ENCODE measurements at places on chromosomes 16 and 17.

DNA sequence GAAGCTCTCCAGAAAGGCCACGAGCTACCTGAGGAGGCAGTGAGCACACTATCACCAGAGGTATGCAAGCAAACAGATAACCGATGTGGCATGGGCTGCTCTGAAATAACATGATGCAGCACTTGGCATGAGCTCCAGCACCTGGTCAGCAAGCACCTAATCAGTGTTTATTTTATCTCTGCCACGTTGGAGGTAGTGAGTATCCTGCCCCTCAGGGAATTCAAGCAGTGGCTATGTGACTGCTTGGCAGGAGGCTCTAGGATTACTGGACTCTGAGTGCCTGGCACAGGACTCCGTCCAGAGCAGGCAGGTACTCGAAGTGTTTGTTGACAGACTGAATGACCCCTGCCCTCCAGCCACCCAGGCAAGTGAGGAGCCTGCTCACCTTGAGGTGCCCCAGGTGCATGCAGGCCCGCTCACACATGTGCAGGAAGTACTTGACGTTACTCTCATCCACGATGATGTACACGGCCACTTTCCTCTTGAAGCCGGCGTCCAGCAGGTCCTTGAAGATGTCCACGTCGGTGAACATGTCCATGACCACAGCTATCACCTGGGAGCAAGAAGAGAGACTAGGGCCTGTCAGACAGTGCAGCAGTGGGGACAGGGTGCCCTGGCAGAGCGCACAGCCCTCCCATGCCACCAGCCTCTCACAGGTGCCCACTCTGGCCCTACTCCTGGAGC, 16.6 kb downstream of the FAM83G start:
- no peak for DNase-seq

DNA sequence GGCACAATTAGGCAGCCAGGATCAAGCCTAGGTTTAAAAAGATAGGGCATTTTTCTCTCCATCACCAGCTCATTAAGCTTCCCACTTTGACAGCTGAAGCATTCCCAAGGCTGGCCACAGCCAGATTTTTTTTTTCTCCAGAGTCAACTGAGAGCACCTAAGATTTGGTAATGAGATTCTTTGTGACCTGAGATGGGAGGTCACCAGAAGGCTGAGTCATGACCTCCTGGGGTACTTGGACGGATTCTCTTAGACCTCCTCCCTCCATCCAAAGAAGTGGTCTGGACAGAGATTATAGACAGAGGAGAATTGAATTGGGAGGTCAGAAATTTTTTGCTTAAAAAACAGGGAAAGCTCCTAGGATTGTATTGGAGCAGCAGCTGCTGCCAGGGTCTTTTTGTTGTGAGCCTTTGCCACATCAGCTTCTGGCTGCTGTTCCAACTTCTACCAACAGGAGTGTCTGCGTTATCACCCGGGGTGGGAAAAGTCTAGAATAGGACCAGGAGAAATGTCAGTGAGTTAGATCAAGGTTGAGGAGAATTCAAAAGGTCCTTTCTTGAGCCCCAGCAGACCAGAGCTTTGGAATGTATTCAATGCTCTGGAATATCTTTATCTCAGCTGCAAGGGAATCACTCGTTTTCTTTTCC, 221.2 kb upstream of the N4BP1 start:
- DNase-seq = no peak

GRCh38 chr17:47324224-47325020, 667 bp downstream of the EFCAB13 start:
- DNase-seq = peak; percentile 18

DNA sequence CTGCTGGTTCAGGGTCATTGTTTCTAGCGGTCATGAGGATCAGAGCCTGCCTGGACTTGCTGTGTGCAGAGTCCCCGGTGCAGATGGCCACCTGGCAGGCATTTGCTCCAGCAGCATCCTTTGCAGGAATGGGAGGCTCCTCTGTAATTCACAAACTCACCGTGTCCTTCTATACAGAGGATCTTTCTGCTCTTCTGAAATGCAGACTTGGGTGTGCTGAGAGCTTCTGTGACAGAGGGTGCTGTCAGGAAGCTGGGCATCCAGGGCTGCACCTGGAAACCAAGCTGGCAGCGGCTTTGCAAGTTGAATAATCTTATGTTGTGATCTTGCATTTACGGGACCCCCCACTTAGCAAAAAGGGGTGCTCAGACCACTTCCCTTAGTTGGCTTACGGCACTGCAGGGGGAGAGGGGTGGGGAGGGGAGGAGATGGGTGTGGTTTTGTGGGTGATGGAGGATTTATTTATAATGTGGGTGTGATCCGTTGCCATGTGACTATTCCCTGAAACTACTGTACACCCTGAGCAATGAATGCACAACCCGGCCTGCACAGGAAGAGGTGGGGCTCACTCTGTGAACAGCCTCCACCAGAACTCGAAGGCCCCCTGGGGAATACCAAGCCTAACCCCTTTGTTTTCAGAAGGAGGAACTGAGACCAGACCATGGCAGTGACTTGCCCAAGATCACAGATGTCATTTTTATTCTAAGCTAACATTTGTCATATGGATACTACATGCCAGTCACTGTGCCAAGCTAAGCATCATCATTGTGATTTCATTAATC, 178.3 kb downstream of the PRKCB start:
- DNase-seq = no peak

DNA sequence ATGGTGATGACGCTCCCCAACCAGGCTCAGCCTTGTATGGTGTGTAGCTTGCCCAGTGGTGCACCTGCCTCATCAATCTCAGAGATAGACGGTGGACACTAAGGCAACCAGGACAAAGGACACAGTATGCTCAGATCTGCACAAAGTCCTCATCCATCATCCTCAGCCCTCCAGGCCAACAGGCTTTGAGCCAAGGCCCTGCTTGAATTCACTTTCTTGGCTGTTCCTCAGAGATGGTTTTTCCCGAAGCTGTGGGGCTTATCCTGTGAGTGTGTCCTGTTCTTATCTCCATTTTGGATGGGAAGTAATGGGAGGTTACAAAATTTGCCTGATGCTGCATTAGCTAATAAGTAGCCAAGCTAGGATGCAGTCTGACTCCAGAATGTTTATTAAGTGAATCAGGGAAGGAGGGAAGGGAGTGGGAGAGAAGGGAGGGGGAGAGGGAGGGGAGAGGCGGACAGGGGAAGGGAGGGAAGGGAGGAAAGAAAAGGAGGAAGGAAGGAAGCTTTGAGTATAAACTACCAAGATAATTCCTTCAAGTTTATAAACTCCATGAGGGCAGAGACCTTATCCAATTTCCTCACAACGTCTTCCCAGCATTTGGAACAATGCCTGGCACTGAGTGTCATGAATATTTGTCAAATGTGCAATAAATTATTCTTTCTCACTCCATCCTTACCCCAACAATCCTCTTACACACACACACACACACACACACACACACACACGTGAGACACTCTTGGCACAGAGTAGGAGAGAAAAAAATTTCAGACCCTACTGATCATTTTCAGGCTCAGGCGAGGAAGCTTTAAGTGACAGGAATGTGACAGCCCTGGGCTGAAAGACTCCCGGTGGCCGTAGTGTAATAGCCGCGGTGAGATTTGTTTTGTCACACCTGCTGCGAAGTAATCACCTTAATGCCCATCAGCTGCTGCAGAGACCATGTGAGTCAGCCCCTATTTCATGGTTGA, 84.3 kb downstream of the BMERB1 start:
- peak; percentile 82 for DNase-seq

- no peak for DNase-seq
These were observed 253.2 kb downstream of the SEC14L1 start for GRCh38 chr17:77393867-77394539.

- DNase-seq = no peak
These were observed 2.8 kb upstream of the KSR1 start for GRCh38 chr17:27453471-27453870.

- DNase-seq = peak; percentile 79
These were observed 56.2 kb downstream of the HSD17B2 start for GRCh38 chr16:82091241-82091640.

DNA sequence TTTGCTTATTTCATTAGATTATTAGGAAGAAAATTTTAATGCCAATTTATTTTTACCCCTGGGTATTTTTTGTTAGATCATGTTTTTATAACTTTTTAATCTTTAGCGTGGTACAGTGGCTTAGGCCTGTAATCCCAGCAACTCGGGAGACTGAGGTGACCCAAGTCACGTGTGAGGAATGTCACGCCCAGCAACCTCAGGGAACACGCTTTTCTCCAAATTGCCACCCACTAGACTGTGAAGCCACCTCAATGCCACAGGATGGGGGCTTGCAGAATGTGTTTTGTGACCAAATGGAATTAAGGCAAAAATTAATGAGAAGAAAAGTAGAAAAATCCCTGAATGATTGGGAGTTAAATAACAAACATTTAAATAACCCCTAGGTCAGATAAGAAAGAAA, 141.8 kb downstream of the LAT start:
- no peak for DNase-seq

GRCh38 chr16:14579266-14579665, 50.8 kb downstream of the PARN start:
- DNase-seq = no peak

- DNase-seq = no peak
These were observed 24.3 kb upstream of the MARCHF10 start for GRCh38 chr17:62832405-62832804.

DNA sequence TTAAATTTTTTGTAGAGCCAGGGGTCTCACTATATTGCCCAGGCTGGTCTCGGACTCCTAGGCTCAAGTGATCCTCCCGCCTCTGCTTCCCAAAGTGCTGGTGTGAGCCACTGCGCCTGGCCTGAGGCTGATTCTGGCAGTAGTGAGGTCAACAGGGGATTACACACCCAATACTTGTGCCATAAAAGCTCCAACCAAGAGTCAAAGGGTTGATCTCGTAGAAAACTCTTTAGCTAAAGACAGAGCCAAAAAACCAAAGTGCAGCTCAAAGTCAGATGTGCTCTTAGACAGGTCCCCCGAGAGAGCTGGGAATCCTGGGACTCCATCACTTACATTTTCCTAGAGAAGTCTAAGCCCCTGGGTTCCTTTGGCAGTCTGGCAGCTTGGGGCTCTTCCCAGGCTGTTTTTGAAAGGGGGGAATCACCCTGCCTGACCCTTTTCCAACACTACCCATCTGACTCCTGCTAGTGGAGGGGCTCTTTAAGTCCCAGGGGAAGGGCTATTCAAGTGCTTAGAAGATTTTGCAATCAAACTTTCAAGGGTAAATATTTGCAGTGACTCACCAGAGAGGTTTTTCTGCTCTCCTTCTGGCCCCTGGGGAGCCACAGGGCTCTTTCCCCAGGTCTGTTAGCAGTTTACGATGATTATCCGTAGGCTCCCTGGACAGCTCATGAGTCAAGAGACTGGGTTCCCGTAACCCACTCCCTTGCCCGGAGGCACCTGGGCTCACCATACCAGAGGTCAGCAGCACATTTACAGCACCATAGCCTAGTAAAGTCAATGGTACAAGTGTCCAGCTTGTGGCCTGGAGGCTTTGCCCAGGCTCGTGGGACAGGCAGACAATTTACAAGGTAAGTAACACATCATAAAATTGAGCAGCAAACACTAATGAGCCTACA, 408.7 kb downstream of the SLC39A11 start:
- peak; percentile 92 for DNase-seq

- DNase-seq = no peak
These were observed 76.1 kb downstream of the RAI1 start for GRCh38 chr17:17757391-17757791.

DNA sequence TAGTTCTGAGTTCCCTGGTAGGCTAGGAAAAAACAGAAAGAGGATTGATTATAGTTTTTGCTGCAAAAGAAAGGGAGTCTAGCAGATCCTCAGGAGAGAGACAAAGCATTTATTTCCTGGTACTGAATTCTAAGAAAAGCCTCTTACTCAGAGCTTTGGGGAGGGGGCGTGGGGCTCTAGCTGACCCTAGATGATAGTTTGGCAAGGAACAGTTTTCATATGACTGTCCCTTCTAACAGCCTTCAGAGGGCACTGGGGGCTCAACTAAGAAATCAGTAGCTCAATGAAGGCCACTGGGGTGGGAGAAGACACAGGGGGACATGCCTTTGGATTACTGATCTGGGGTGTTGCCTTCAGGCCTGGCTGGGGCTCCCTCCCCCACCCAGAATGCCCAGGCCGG, 4.0 kb downstream of the CA7 start:
- DNase-seq = no peak

- no peak for DNase-seq
These were observed 4.6 kb upstream of the GSE1 start for GRCh38 chr16:85608515-85608885.

GRCh38 chr17:42748202-42748907, 3.5 kb upstream of the EZH1 start:
- no peak for DNase-seq

Data from fibroblast of skin of abdomen (primary cell).